ENCODE measurements at places on chromosomes 7 and 10. TPM values are rescaled to one million over a fixed set of nuclear protein-coding genes. Genes with fewer than 3 reads are reported as not detected.

SEC31B gene
- 3.9 TPM for total RNA-seq

GRM3 gene
- total RNA-seq: not detected

KCNIP2 gene
- total RNA-seq: not detected

GTF2IRD1 gene
- total RNA-seq: 28.3 TPM

C7orf57 gene
- total RNA-seq: 0.47 TPM

ASB10 gene
- total RNA-seq: not detected

DNA sequence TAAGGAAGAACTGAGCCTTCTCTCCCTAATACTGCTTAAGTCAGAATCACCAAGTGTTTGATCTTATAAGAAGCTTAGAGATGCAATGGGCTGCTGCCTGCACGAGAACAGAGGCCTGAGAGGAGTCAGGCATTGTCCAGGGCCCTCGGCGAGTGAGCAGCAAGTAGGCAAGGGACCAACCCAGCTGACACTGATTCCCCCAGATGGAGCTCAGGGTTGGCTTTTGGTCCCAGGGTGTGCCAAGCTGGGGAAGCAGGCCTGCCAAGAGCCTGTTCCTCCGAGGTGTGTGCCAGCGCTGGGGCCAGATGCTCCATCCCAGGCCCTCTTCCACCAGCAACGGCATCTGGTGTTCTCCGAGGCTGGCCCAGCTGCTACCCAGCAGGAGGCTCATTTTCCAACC, 222.0 kb upstream of the ZMIZ1 start:
- peak; percentile 67 for DNase-seq

- DNase-seq: no peak
Observed at GRCh38 chr7:93955304-93955703, 33.8 kb downstream of the GNG11 start.

DNA sequence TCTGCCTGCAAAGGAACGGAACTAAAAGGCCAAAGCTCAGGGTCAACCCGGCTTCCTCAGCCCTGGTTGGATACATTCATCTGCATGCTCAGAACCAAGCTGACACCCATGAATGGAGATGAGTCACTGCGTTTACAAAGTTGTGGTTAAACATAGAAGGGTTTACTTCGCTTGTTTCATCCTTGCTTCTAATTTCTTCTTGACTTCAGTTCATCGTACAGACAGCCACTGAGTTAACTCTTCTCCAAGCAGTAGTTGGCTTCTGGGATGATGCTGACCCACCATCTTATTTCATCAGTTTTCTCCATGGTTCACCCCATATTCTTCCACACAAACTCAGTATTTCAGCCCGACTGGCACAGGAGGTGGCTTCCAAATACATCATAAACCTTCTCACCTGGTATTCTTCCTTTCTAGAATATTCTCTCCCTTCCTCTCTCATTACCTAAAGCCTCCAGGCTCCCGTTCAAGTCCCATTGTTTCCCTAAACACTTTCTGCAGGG, 166.3 kb upstream of the RNF32 start:
- DNase-seq: no peak

GRCh38 chr7:133846203-133846945, 280.8 kb upstream of the LRGUK start:
- no peak for DNase-seq

DNA sequence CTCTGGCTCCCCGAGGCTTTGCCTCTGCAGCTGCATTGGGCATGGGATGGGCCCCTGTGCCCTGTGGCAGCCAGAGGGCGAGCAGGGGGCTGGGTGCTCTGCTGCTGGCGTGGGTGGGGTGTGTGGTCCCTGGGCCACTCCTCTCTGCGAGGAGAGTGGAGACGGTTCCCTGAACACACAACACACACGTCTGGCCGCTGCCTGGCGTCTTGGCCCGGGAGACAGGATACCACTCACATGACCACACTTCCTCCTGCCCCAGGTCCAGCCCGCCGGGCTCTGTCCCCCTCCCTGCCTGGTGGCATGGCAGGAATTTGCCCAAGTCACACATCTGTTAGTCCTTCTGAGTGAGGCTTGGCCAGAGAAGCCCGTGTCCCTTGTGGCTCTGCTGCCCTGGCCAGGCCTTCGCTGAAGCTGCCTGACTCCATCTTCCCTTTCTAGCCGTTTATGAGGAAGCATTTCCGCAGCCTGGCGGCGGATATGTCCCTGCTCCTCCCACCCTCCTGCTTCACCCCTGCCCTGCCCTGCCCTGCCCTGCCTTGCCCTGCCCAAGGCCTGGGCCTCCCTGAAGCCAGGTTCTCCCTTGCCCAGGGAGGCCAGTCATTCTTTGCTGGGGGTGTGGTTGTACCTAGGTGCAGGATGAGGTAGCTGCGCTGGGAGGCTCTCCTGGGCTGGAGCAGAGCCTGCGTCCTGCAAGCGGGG, 3.0 kb downstream of the BRI3 start:
- peak; percentile 42 for DNase-seq

- no peak for DNase-seq
Observed at GRCh38 chr10:119166564-119166963, 1.1 kb upstream of the SFXN4 start.

GRCh38 chr10:124699471-124700292, 44.5 kb downstream of the FAM53B start:
- DNase-seq: no peak

- no peak for DNase-seq
Observed at GRCh38 chr7:107002126-107002525, 42.4 kb upstream of the PRKAR2B start.

DNA sequence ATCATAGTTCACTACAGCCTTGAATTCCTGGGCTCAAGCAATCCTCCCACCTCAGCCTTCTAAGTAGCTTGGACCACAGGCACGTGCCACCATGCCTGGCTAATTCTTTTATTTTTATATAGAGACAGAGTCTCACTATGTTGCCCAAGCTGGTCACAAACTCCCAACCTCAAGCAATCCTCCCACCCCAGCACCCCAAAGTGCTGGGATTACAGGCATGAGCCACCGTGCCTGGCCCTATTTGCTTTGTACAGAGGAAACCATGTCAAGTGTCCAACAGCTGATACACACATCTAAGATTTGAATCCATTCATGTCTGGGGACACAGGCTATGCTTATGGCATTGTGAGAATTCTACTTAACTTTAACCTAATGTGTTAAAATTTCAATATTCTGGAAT, 29.9 kb upstream of the MPP7 start:
- DNase-seq: no peak

- DNase-seq: no peak
Observed at GRCh38 chr10:68342909-68343516, 10.3 kb upstream of the PBLD start.

DNA sequence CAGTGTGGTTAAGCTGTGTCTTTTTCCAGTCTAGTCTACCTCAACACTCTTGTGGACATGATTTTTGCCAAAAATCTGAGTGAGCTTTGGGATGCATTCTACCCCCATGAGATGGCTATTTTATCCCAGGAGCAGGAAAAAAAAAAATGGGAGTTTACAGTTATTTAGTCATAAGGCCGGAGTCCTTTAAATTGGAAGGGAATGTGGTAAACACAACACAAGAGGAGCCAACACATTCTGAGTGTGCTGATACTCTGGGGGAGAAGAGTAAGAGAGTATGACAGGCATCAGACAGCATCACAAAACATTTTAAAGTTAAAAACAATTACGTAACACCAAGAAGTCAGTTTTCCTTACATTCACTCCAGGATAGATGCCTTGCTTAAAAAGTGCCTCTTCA, 46.1 kb downstream of the C1GALT1 start:
- DNase-seq: no peak

DNA sequence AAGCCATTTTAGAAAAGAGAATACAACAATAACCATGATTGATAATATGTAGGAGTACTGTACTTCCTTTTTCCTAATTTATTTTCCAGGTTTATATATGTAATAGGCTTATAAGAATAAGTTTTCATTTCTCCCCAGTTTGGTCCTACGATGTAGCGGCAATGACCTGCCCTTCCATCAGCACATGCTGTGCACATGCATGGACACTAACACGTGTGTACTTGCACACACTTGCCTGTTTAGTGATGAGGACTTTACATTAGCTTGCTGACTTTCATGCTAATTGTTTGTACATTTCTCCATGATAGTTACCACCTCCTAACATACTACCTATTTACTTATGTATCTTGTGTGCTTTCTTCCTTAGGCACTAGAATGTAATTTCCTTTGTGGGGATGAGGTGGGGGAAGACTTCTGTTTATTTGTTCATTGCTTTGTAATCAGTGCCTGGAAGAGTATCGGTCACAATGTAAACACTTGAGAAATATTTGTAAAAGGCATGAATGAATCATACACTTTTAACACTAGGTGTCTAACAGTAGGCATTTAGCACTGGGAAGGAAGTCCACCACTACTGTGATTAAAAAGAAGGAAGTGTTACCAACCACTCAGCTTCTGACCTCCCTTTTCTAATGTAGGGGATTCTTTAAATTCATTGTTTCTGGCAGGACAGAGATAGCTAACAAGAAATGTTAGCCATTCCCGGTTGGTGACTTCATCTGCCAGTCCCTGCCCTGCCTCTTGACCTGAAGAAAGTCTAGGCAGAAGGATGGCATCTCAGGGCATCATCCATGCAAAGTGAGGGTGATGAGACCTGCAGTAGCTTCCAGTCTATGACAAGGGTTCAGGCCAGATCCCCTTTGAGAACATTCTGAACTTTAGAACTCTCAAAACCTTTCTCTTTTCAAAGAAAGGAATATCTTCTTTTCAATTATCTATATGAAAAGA, 120.2 kb upstream of the RAB18 start:
- DNase-seq: no peak

- DNase-seq: no peak
Observed at GRCh38 chr7:112505495-112505894, 24.7 kb downstream of the LSMEM1 start.

GRCh38 chr7:132773527-132773956, 197.3 kb upstream of the PLXNA4 start:
- no peak for DNase-seq

DNA sequence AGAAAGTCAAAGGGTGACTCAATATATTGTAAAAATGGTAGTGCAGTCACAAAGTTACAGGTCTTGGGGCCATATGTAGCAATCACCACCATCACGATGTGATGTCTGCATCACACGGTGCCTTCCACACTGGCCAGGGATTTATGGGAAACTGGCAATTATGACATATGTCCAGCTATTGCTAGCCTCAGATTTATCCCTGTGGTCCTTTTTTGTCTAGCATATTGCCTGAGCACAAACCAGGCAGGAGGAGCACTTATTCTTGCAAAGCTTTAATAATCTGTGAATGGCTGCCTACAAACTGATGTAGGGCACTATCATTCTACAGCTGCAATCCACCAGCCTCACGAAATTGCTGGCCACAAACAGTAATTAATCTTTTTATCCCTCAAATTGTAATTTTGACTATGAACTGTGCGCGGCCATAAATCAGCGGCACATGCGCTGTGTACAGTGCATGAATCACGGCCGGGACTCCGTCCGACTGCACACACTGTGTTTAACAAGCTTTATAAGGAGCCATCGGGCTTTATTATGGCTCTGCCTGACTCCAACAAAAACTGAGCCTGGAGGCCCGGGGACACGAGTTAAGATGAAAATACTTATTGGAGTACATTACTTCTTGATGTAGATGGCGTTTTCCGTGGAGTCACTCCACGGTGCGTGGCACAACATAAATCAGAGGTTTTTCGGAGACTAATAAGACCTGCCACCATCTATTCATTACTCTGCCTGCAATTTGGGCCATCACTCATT, 115.2 kb downstream of the EBF3 start:
- no peak for DNase-seq

DNA sequence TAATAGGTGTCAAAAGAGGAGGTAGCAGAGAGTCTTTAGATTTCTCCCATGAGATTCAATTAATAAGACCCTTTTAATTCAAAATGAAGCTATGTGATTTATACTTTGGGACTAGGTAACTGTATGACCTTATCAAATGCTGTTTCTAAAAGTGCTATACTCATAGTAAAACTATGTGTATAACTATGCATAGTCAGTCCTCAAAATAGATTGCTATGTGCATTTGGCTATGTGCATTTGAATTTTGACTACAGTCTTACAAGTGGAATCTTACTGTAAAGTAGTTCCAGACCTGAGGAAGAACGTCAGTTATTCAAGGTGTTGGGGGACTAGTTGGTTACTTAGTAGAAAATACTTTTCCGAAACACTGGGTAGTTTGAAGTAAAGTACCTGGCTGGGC, 36.9 kb downstream of the ADD3 start:
- DNase-seq: no peak

DNA sequence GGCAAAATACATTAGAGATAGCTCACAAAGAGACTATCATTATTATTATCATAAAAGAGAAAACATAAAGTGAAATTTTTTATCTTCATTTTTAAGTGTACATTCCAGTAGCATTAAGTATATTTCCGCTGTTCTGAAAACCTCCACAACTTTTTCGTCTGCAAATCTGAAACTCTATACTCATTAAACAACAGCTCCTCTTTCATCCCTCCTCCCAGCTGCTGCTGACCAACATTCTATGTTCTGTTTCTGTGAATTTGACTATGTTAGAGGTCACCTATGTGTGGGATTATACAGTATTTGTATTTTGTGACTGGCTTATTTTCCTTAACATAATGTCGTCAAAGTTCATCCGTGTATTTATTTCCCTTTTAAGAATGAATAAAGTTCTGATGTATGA, 429.3 kb upstream of the TPK1 start:
- DNase-seq: no peak

DNA sequence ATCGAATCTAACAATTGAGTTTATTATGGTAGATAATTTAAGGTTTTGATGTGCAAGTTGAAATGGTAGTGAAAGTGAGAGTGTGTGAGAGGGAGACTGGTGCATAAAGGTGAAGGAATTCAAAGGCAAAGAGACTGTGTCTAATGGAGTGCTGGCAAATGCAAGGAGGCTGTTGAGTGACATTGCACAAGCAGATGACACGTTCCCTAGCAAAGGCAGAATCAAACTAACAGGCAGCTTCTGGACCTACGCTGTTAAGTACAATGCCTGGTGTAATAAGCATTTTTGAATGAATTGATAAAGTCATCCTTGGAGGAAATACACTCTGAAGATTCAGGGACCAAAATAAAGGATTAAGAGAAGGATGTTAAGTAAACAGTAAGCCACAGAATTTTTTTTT, 11.7 kb upstream of the GPR141 start:
- DNase-seq: no peak

GRCh38 chr10:97210543-97210960, 24.8 kb upstream of the SLIT1 start:
- peak; percentile 80 for DNase-seq

- DNase-seq: no peak
Observed at GRCh38 chr7:117667456-117667855, 187.6 kb downstream of the CFTR start.

- DNase-seq: peak; percentile 66
Observed at GRCh38 chr7:131654668-131655326, 98.4 kb upstream of the PODXL start.

DNA sequence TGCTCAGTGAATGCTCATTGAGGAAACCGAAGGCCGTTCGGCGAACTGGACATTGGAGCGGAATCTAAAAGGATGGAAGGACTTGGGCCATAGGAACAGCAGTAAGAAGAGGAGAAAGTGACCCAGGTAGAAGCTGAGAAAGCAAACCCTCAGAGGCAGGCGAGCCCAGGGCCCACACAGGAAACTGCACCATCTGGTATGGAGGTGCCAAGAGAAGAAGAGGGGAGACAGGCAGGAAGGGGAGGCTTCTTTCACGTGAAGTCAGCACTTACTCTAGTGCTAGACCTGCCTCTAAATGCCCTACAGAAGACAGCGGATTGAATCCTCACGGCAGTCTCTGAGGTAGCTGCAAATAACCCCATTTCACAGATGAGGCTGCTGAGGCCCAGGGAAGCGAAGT, 10.2 kb upstream of the CRHR2 start:
- DNase-seq: no peak

- peak; percentile 30 for DNase-seq
Observed at GRCh38 chr10:89332123-89332633, 4.4 kb downstream of the IFIT3 start.

Data from G401 (cell line).